ENCODE measurements at places on chromosomes 4 and X.

GRCh38 chr4:24278693-24279092 lies 305.7 kb downstream of the DHX15 start:
- DNase-seq: no peak

DNA sequence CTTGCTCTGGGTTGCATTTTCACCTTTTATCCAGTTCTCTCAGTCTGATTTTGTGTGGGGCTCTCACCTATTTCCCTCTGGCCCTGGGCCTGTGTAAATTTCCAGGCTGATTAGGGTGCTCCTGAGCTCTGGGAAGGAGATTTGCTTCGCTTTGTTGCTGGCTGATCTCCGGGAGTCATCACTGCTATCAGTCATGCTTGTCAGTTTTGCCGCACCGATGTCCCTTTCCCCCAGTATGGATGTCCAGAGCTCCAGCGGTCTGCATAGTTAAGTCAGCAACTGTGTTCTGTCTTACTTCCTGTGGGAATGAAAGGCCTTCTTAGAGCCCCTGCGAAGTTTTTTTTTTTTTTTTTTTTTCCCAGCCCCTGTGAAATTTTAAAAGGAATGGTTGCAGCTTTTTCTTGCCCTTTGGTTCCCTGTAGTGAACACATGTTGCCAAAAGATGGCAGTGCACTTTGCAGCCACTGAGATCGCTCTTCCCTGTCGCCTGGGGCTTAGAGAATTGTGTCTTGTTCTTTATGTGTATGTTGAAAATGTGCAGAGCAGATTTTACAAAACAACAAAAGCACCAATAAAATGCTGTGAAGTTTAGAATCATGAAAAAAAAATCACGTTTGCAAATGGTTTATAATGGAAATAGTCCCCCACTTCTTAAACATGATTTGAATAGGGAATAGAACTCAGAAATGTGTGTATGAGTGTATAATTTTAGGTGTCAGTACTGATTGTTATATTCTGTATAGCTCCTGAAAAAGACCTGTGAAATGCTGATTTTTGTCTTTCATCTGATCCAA lies 109.1 kb upstream of the SLC4A4 start:
- no peak for DNase-seq

- no peak for DNase-seq
Observed at GRCh38 chr4:39706334-39706733, 8.4 kb downstream of the UBE2K start.

DNA sequence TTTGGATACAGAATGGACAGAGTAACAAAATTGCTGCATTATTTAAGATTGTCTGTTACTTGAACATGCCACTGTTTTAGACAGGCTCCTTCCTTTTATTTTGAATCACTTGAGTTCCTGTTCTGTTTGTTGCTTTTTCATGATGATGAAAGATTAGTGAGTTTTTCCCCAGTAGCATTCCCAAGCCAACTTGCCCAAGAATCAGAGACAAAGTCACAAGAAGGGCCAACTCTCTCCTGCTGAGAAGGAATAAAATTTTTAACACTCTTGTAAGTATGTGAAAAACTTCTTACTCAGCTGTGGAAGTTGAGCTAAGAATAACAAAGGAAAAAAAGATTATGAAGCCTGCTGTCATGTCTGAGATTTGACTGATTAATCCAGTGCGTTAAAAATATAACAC lies 104.2 kb downstream of the KLHL8 start:
- no peak for DNase-seq

DNA sequence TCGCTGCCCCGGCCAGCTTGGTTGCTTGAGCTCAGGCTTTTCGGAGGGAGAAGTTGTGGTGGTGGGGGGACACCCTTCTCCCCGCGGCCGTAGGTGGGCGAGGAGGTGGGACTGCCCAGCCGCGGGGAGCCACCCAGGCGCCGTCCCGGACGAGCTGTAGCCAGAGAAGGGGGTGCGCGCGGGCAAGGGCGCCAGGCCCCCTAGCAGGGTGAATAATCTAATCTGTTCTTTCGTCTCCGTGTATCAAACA lies 3.1 kb downstream of the MID1IP1 start:
- DNase-seq: no peak

DNA sequence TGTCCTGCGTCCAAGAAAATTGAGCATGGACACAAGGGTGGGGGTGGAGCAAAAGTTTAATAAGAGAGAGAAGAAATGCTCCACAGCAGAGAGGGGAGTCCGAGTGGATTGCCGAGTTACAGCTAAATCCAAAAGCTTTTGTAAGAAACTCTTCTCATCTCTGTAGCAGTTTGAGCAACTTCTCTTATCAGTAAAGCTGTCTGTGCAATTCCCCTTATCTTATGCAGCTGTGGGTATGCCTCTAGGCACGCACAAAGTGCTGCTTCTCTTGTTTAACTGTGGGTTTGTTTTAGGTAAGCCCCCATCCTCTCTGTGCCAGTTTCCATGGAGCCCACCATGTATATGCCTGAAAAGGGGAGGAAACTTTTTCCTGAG lies 44.8 kb downstream of the HMGB2 start:
- no peak for DNase-seq

DNA sequence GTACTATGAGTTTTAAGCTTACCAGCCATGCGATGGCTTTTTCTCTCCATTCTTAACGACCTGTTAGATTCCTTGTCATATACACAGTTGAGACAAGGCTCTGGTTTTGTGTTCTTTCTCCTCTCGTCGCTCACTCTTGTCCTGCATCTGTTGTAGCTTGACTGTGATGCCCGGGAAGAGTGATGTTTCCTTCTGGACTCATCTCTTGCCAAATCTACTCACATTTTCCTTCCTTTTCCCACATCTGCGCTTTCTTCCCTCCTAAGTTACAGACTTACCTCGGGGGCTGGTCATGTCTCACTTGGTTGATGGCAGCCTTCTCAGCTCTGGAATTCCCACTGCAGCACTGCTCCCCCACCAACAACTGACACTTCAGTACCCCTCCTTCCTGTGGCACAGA lies 4.8 kb upstream of the MAP7D3 start:
- no peak for DNase-seq

DNA sequence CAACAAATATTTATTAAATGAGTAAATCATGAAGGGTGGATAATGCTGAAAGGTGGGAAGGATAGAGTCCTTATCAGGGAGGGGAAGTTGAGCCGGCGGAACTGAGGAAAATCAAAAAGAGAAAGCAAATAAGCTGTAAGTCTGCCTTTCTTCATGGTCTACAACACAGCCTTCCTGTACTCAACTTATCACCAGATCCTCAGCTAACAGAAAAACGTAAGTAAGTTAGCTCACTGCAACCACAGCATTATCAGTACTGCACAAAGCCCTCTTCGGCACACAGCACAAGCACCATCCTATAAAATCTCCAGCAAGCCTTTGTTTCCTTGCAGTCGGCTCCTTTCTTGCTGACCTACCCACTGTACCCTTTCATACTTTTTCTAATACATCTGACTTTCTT lies 70.3 kb downstream of the CRMP1 start:
- DNase-seq: no peak

- peak; percentile 36 for DNase-seq
Observed at GRCh38 chr4:173333658-173334084, 487 bp downstream of the HMGB2 start.

- DNase-seq: no peak
Observed at GRCh38 chr4:5444918-5445517, 263.3 kb downstream of the EVC2 start.

- DNase-seq: peak; percentile 56
Observed at GRCh38 chr4:153529646-153530045, 63.5 kb downstream of the TMEM131L start.

- DNase-seq: no peak
Observed at GRCh38 chr4:102411408-102411807, 66.1 kb upstream of the SLC39A8 start.

DNA sequence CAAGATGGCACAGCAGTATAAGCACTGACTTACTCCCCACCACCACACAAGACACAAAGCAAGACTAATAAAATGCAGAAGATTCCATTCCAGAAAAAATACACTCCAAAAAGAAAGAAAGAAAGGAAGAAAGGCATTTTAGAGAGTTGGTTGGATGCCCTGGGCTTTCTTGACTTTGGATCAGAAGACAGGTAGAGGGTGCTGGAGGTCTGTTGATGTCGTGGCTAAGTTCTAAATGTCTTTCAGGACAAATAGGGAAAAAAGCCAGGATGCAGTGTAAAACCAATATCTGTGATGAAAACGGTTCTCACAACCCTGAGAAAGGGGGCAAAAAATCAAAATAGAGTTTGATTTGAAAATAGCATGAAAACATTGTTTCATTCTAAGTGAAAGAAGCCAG lies 555.2 kb upstream of the PRKX start:
- DNase-seq: no peak

- DNase-seq: no peak
Observed at GRCh38 chrX:69016293-69016941, 148.8 kb downstream of the PJA1 start.

GRCh38 chrX:85859426-85859825 lies 187.9 kb downstream of the CHM start:
- peak; percentile 24 for DNase-seq

DNA sequence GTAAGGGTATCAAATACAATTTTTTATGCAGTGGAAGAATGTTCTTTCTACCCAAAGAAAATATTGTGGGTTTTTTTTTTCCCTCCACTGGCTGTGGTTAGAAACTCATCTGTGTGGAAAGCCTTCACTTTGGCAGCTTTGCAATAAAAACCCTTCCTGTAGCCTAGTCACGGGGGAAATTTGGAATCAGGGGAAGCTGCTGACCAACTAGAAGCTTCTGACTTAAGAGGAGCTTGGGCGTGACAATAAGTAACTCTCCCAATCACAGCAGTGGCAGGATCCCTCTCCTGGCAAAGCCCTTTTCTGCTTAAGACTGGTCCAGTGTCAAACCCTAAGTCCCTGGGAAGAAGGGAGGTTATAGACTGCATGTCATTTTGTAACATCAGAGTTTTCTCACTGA lies 87.9 kb downstream of the LRRC66 start:
- no peak for DNase-seq

DNA sequence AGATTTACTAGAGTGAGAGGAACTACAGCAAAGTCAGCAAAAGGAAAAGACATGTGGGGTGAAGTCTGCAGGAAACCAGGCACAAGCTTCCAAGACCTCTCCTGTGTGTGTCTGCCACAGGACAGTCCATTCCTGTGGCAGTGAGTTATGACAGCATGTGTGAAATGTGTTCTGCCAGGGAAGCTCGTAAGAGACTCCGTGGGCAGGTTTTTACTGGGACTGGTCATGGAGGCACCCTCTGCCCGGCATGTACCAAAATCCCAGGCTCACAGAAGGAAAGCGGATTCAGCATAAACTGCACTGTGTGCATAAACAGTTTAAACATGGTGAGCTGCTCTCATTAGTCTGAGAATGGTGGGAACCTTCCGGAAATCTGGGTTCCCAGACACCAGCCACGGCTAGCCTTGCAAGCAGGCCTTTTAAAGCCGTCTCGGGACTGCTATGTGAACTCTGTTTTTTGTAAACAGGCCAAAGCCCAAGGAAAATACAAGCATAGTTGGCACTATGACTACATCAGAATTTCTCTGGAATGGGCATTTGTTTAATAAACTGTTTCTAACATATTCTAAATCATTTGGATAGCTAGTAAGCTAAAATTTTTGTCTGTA lies 288.5 kb downstream of the TENM3 start:
- peak; percentile 69 for DNase-seq

GRCh38 chrX:123570011-123570590 lies 162.8 kb downstream of the THOC2 start:
- DNase-seq: no peak
